ENCODE measurements at places on chromosomes 13 and 19.

- no peak for DNase-seq
Measured at GRCh38 chr19:40741527-40742390, 8.5 kb downstream of the ACTMAP start.

- DNase-seq = no peak
Measured at GRCh38 chr19:52700673-52701072, 34.2 kb downstream of the ZNF611 start.

DNA sequence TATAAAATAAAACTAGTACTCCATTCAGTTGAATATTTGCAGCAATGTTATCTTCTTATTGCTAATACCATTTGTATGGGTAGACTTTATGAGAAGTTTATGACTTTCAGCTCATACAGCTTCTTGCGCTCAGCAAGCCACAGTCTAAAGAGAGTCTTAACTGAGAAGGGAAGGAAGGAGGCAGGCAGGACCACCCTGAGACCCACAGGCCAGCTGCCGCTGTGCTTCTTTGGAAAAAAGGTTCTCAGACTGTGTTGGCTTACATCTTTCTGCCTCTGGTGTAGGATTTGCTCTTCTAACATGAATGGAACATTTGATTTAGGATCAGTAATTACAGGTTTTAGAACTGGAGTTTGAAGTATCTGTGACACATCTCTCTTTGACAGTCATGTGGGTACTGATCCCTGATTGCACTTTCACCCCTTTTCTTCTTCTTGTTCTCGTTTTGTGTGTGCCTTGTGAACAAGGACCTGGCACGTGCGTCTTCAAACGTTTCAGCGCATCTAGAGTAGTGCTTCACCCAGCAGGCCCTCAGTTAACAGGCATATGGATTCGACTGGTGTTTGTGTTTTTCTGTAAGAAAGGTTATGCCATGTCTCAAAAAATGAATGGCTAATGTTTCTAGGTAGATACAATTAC lies 7.1 kb upstream of the GPR18 start:
- DNase-seq = no peak

DNA sequence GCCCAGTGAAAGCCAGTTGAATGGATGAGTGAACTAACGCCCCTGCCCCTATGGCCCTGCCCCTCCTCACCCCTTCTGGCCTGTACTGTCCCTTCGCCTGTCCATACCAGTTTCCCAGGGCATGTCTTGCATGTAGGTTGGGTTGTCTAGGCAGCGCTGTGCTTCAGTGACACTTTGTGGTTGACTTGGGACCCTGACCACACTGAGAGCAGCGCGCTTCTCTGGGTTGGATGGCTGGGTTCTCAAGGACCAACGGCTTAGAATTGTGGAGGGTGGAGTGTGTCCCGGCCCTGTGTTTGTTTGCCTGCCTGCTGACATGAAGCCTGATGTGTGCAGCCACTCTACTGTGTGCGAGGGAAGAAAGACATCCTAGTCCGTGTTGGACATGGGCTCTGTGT lies 15.8 kb downstream of the GATAD2A start:
- DNase-seq = no peak

DNA sequence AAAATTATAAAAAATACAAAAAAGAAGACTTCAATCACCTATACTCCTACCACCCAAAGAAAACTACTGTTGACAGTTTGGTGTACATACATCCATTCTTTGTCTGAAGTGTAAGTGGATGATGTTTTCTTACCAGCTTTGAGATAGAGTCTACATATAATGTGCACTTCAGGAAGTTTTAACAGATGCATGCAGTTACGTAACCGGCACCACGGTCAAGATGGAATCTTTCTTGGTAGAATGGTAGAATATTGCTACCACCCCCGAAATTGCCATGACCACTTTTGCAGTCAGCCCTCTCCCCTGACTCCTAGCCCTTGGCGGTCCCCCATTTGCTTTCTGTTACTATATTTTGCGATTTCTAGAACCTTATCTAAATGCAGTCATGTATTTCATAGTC lies 1.4 kb downstream of the CUL4A start:
- DNase-seq = no peak

- no peak for DNase-seq
Measured at GRCh38 chr13:106415971-106416370, 119.5 kb downstream of the EFNB2 start.

DNA sequence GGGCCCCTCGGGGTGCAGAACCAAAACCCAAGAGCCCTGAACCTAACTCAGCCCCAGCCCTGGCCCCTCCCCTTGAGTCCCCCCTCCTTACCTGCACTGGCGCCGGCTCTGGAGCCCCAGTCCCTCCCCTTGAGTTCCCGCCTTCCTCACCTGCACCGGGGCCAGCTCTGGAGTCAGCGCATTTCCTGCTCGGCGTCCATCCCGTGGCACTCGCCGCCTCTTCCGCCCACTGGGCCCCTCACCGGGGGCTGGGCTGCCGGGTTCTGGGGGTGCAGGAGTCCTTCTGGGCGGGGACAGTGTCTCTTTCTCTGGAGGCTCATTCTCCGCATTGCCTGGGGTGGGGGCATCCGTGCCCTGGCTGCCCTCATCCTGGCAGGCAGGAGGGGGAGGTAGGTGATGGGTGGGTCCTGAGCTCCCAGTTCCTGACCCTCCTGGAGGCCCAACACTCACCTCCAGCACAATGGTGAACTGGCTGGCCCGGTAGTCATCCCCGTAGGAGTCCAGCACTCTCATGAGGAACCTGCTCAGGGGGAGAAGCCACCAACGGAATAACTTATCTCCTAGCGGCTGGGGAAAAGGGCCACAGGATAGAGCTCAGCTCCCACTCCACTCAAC lies 5.3 kb downstream of the NDUFA3 start:
- no peak for DNase-seq

DNA sequence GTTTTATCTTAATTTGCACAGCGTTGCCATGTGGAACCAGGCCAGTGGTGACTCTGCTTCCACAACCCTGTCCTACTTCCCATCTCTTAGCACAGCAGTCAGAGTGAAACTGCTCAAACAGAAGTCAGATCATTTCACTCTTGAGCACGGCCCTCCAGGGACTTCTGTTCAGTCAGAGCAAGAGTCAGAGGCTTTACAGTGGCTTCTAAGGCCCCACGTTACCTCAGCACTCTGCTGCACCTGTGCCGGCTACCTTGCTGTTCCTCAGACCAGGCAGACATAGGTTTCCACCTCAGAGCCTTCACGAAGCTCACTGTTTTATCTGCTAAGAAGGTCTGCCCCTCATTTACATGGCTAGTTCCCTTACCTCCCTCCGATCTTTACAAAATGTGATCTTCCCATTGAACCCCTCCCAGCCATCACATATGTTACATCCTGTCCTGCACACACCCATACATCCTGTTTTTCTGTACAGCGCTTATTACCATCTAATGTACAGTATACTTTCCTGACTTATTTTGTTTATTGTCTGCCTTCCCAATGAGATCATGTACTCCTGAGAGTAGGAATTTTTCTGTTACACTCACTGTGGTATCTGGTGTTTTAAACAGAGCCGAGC lies 41.6 kb downstream of the TM9SF2 start:
- no peak for DNase-seq

- DNase-seq = no peak
Measured at GRCh38 chr13:30300596-30300995, 6.8 kb downstream of the KATNAL1 start.

DNA sequence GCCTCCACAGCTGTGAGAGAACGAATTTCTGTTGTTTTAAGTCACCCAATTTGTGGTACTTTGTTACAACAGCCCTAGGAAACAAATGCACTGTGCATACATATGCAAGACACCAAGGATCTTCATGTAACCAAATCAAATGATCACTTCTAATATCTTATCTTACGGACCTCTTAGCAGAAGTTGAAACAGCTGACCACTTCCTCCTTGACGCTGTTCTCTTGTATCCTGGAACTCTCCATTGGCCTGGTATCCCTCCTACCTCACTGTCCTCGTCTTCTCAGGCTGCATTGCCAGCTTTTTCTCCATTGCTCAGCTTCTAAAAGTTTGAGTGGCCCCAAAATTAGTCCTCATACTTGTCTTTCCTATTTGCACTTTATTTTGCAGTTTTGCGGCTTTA lies 200.4 kb downstream of the DLEU7 start:
- no peak for DNase-seq

- DNase-seq = peak; percentile 50
Measured at GRCh38 chr13:50244713-50245574, 229.7 kb downstream of the KCNRG start.

DNA sequence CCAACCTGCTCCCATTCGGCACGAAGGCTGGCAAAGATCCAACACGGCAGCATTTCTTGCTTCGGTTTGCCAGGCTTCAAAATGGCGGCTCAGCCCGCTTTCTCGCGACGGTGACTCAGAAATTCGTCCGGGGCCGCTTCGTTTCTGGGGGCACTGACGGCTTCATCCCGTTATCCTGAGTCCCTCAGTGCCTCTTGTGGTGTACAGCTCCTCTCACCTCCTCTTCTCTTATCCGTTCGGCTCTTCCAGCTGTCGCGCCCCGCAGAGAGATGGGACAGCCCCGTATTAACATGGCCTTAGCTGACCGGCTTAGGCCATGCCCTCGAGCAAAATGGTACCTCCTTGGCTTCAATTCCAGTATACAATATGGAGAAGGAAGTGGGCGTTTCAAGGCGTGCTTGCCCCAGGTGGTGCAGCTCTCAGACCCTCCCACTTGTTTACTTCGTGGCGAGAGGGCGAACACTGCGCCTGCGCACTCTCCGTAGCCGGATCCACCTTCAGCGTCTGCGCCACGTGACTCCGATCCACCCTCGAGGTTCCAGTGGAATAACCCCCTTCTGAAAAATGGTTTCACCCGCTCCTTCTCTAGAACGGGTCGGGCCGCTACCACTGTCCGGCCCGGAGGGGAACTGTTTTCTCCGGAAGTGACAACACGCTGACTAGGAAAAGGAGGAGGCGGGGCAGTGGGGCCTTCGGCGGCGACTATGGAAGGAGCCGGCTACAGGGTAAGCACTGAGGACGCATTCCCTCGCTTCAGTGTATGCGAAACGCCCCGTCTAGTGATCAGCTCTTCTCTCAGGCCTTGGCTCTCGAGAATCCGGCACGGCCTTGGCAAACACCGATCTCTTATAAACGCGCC lies at the start of the genes AKT1S1 and TBC1D17:
TSS of gene AKT1S1 (minus strand) at position 336 of the 859 bp plus-strand sequence. CDS start 4,060 bp downstream, outside the sequence.
TSS of gene TBC1D17 (plus strand) at position 683 of the 859 bp plus-strand sequence. CDS start at position 705, 22 bp downstream.
- DNase-seq = peak; percentile 100

DNA sequence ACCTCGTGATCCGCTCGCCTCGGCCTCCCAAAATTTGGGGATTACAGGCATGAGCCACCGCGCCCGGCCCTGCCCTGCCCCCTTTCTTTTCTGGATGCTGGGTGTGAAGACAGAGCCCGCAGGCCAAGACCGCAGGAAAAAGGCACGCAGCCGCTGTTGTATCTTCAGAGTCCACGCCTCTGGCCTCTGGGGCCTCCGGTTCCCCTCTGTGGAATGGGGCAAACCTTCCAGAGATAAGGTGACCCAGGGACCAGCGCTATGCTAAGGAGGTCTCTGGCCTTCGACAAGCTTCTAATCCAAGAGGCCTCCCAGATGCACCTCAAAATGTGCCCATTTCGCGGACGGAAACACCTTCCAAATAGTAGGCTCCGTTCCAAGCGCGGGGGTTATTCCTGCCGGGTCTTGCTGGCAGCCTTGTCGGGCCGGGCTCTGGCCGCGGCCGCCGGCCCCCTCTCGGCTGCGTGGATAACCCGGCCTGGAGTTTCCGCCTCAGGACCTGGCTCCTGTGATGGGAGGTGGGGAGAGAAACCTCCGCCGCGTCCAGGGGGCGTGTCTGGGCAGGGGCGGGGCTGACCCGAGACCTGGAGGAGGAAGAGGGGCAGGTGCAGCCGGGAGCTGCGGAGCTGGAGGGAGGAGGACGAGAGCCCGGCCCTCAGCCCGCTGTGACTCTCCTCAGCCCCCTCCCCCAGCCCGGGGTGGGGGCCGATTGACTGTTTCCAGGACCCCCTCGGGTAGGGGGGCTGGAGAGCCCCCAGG lies 13.1 kb downstream of the TJP3 start:
- DNase-seq = peak; percentile 90

DNA sequence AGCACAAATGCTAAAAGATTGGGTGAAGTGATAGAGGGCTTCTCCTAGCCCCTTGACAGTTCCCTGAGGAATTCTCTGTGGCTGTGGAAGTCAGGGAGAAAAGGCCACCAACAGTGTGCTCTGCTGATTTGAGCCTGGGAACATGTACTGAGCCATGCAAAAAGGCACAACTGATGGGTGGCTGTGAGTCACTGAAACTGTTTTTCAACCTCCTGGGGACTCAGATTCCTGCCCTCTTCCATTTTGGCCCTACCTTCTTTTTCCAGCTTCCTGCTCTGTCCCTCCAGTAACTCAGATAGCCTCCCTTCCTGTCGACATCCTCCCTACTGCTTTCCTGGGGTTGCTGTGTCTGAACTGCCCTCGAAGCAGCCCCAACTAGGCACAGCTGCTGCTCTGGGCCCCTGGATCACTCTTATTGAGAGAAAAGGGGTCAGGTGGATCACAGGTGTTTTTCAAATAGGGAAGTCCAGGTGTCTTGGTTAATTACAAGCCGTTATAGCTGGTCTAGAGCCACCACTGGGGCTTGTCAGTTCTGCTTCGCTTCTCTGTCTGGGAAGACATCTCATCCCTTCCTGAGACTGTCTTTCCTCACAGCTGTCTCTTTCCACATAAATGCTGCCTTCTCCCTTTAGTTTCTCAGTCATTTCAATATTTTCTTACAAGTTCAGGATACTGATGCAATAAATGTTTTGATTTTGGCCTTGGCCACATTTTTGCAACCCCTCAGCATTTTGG lies 13.7 kb downstream of the FAM124A start:
- no peak for DNase-seq

- DNase-seq = no peak
Measured at GRCh38 chr13:69213396-69213795, 894.2 kb upstream of the ATXN8OS start.

DNA sequence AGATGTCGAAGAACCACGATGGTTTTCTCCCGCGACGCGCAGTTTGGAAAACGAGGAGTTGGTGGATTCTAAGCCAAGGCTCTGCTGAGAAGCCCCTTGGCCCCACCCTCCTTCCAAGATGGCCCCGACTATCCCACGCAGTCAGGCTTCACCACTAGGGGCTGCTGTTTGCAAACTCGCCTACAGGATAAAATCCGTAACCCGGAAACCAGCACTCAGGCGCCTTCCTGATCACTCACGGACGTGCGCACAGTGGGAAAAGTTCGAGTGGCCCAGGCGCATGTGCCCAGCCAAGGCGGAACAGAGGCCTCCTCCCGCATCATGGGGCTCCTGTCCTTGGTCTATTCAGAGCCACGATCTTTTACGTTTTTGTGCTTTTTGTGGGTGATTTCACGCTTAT lies 19.2 kb upstream of the UQCR11 start:
- DNase-seq = peak; percentile 49
